ENCODE measurements at places on chromosomes 4 and X.

GRCh38 chr4:4640692-4641091 is 98.8 kb upstream of the STX18 start:
- no peak for DNase-seq

DNA sequence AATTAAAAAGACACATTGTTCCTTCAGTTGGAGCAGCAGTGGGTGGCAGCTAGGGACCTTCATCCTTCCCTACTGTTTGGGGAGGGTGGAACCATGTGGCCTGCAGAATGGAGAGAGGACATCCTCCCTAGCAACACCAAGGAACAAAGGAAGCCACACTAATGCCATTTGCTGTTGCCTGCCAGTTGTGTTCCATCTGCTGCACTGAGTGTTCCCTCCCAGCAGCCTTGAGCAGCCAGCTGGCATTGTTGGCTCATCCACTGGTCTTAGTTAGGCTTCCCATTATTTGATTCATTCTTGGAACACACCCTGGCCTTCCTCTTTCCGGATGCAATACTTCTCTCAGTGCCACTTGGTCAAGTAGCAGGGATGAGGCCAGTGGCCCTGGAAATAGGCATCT is 25.0 kb upstream of the HMGB3 start:
- DNase-seq = no peak

DNA sequence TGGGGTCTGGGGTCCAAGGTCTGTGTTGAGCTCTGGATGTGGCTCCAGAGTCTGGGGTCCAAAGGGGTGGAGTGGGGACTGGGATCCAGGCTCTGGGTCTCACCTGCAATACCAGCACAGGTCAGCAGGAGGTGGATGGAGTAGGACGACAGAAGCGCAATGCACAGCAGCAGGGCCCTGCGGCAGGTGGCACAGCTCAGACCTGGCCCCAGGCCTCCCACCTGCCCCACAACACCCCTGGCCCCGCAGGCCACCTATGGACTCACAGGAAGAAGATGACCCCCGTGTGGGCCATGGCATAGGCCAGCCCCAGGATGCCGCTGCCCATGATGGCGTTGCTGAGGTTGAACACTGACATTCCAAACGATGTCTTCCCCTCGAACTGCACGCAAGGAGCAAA is 3.4 kb downstream of the SLC38A5 start:
- DNase-seq = peak; percentile 43

GRCh38 chr4:8353158-8353669 is 83.7 kb downstream of the HTRA3 start:
- DNase-seq = no peak

DNA sequence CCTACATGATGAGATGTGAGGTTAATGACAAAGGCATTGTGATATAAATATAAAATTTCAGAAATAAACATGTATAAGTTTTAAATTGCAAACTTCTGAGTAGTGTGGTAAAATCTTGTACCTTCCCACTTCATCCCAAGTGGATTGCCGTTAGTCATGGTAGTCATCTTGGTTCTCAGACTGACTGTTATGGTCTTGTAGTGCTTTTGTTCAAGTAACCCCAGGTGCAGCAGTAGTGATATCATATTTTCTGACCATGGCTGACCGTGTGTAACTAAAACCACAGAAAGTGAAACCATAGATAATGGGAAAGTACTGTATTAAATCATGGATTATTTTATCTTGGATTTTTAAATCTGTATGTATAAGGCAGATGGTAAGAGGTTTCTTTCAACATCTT is 74.8 kb upstream of the SLIT2 start:
- no peak for DNase-seq

DNA sequence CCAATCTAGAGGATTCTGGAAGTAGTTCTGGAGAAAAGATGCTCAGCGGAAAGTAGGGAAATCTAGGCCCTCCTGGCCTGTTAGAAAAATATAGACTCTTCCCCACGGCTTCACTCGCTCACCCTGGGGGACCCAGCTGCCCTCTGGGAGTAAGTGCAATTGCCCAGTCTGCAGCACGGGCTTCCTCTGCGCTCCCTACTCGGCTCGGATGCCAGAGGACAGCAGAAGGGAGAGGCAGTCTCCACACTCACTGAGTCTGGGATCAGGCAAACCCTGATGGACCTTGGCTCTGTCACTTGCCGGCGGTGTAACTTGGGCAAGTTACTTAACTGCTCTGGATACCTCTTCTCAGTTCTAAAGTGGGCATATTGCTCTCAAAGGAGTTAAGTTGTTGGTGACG is 2.1 kb downstream of the SHISA3 start:
- DNase-seq = no peak

GRCh38 chr4:139720806-139721205 is 55.2 kb downstream of the MGST2 start:
- DNase-seq = no peak

DNA sequence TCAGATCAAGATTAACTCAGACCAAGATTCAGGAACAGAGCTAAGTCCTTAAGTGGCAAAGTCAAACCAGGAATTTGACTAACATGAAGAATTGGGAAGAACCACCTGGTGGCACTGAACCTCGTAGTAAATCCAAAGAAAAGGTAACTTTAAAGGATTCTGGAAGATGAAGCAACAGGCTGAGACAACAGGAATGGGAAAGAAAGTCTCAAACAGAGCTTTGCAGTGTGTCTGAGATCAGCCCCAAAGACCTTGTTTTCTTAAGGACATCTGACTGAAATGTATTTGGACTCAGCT is 126.1 kb downstream of the ASB9 start:
- DNase-seq = no peak

DNA sequence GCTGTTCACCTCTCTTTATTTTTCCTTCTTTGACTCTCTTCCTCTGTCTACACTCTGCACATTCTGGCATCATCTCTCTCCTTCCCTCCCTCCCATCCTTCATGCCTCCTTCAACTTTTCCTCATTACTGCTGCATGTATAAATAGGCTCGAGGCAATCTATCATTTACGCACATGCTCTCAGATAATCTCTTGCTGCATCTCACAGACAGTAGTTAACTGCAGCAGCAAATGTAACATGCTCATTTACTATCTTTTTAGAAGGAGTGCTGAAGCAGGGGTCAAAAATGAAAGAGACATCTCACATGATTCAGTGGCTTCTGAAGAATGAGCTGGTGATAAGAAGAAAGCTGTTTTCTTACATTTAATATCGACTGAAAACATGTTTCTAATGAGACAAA is 127.7 kb downstream of the RASL11B start:
- no peak for DNase-seq

DNA sequence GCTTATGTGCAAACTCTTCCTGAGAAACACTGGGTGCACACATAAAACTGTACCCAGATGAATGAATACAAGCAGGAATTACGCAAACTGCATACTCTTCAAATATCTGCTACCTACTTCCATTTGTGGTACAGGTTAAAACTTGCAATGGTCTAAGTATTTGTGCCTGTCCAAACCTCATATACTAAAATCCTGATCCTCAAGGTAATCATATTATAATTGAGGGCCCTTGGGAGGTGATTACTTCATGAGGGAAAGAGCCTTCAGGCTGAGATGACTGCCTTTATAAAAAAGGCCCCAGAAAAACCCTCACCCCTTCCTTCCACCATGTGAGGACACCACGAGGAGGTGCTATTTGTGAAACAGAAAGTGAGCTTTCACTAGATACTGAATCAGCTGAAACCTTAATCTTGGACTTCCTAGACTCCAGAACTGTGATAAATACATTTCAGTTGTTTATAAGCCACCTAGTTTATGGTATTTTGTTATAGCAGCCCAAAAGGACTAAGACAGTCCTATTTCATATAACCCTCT is 1977.2 kb downstream of the PCDH7 start:
- DNase-seq = no peak

DNA sequence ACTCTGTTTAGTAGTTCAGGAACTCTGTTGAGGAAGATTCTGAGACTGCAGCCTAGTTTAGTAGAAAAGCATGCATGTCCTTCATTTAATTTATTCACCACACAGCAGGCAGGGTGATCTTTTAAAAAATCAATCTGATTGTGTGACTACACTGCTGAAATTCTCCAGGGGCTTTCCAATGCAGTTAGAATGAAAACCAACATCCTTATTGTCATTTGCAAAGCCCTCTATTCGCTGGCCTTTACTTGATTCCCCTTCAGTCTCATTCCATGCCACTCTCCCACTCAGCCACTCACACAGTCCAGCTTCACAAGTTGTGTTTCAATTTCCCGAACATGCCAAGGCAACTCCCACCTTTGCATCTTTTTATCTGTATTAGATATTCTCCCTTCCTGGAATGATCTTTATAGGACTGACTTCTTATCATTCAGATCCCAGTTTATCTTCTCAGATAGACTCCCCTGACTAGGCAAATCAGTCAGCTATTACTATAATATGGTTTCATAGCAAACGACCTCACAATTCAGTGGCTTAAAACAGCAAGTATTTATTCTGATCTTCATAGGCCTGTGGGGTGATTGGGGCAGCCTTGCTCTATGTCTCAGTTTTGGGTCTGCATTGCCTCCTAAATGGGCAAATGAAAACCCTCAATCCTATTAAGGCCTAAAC is 21.3 kb upstream of the FTHL17 start:
- no peak for DNase-seq

- no peak for DNase-seq
Observed at GRCh38 chrX:37380924-37381323, 31.8 kb downstream of the PRRG1 start.

DNA sequence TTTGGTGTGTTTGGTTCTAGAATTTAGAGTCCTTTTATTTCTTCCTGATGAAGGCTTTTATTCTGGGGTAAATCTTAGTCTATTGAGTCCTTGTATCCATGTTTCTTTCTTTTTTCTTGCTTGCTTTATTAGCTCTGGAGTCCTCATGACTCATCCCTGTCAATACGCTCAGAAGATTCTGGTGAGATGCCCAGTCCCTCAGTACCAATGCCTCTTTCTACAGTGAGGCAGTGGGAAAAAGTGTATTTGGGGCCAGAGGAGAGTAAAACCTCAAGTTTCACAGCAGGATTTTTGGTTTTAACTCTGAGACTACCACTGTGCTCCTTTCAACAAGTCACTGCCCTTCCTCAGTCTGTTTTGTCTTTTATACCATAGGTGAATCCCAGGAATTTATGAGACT is 368.0 kb downstream of the GBA3 start:
- DNase-seq = no peak

DNA sequence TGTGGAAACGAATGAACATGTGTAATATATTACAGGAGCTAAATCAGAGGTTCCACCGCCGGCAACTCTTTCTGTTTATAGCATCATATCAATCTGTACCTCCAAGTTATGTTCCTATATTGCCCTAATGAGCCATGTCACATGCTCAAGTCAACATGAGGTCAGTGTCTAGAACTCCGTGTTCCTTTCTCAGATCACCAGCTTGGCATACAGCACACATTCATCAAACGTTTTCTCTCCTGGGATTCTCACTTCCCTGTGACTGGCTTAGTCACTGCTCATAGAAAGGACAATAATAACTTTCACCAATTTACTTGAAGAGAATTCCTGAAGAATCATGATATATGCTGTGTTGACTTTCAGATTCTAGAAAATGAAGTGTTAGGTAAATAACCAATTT is 532.0 kb upstream of the SPANXN1 start:
- no peak for DNase-seq

GRCh38 chrX:49120091-49120490 is 3.4 kb downstream of the GPKOW start:
- DNase-seq = no peak

- DNase-seq = no peak
Observed at GRCh38 chr4:73917081-73917501, 47.9 kb downstream of the CXCL1 start.

DNA sequence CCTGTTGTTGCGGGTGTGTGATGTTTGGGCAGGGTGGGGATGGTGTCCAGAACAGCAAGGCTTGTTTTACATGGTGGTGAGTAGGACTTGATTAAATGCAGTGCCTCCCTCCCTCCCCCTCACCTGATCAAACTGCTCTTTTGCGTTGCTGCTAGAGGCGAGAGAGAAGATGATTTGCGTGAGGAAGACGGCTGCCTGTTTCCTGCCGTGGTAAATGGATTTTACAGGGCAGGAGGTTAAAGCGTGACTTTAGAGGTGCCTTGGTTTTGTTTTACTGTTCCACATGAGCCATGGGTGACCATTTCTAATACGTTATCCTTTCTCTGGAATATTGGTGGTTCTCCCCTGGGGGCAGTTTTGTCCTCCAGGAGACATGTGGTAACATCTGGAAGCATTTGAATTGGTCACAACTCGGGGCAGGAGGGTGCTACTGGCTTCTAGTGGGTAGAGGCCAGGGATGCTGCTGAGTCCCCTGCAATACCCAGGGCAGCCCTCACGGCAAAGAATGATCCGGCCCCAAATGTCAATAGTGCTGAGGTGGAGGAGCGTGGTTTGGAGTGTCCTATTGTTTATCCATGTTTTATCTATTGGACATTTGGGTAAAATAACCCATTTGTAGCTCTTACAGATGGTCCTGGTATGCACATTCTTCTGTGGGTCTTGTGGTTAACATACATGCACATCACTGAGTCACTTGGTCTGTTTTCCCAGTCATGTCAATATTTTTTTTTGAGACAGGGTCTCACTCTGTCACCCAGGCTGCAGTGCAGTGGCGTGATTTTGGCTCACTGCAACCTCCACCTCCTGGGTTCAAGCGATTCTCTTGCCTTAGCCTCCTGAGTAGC is 73.7 kb downstream of the SHROOM2 start:
- no peak for DNase-seq

DNA sequence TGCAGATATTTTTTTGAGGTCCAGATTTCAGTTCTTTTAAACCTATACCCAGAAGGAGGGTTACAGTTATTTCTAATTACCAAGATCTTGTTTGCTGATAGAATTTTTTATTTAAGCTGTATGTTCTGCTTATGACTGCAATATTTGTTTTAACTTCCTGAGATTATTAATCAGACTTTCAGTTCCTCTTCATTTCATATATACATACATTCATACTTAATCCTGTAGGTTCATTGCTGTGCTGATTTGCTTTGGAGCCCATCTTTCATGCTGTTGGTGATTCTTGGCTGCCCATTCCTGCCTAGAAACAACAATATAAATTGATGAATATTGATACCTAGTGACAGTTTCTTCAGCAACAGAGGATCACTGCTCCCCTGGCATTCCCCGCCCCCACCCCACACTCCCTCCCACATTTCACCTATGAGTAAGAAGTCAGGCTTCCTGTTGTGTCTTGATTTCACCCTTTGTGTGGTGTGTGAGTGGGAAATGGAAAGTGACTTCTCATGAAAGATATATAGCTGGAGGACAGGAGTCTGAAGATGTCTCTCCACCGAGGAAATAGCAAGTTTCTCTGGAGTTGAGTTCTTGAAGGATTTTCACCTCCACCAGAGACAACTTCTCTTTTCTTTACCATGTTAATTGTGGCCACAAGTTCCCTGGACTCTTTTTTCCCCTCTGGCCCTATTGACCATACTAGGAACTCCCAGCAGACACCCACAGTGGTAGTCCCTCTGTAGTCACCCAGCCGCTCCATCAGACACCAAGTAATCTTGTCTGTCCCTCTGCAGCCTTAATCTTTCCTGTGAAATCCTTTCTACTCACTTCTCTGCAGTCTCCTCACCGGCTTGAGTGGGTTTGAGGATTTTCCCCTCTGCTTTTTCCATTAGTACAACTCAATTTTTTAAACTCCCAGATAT is 118.4 kb downstream of the ASB9 start:
- DNase-seq = peak; percentile 51

DNA sequence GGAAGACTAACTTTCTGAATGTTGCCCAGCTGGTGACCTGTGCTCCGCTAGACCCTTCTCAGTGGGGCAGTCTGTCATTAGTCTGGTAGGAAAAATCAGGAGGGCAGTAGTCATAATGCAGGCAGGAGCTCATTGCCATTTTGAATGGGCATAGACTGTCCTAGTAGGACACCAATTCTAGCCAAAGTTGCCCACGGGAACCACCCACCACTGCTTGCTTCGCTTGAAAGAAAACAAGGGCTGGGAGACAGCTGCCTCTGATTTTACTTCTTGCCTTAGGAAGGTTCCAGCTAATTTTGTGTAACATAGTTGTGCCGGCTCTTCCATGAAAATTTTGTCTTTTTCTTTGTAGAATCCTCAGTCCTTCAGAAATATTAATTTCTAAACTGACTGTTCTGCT is 23.3 kb downstream of the HOPX start:
- DNase-seq = no peak
